ENCODE measurements at places on chromosomes 6 and 20.

DNA sequence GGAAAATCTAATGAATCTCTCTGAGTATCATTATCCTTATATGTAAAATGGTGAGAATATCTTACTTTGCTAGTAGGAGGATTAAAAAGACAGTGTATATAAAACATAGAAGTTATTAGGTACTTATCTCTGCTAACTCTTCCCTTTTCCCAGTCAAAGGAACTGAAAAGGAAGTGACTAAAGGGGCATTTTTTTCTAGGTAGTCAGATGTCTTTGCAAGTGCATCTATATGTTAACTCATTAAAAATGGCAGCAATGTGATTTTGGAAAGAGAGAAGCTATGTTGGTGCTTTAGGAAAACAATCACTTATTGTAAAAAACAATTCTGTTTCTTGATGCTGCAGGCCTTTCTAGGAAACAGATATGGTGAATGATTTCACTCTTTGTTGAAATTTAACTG, 180.9 kb downstream of the SAMD5 start:
- no peak for DNase-seq

DNA sequence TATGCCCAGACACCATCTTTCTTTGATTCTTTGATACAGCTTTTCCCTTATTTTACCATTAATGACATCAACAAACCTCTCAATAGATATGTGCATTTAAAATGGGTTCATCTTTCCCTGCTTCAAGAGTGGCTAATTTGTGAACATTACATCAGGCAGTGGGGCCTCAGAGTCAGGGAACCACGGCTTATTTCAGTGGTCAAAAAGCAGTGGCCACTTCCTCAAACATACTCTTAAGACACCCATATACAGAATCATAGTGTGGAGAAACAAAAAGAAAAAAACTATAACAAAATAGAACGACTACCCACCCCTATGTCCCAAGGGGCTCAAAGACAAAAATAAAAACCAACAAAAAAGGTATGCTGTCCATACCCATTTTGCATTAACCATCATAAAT, 12.9 kb downstream of the SALL4 start:
- DNase-seq, result no peak

DNA sequence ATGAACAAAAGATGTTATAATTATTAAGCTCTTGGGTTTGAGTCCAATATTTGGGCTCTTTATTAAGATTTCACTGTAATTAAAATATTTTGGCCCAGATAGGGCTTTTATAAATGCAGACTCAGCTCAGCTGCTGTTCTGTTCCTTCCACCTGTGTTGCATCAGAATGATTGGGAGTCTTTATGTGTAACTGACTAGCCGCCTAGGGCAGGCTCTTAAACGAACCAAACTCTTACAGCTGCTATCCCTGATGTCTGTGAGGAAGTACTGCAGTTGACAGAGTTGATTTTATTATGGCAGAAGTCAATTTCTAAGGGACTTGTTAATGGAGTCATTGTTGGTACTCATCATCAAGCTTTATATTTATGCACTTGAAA, 144.7 kb downstream of the MYO6 start:
- no peak for DNase-seq

GRCh38 chr6:137640086-137640485, 145.9 kb upstream of the OLIG3 start:
- no peak for DNase-seq

GRCh38 chr20:20199361-20200160, 147.2 kb downstream of the CFAP61 start:
- DNase-seq, result no peak

DNA sequence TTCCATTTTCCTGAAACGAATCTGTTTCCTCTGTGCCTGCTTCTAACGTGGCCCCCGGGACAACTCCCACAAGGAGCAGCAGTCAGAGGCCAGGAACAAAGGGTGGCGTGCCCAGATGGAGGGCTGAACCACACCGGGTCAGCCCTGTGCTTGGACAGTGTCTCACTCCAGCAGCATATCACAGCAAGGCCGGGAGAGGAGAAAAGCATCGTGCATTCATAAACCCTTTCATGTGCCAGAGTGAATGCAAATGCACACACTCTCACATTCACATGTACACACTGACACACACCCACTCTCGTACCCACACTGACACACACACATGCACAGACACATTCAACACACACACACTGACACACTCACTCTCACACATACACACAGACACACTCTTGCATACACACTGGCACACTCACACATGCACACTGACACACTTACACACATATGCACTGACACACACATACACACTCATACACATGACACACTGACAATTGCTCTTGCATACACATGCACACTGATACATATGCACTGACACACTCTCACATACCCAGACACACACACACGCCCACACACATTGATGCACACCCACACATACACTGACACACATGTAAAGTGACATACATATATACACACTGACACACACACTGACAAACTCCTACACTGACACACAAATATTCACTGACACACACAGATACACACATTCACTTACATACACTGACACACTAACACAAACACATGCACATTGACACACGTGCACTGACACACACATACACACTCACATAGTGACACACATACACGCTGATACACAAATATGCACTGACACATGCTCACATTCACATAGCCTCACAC, 237.0 kb downstream of the LRFN2 start:
- no peak for DNase-seq

- DNase-seq, result no peak
These were observed 612 bp downstream of the ADAT2 start for GRCh38 chr6:143449714-143450452.

DNA sequence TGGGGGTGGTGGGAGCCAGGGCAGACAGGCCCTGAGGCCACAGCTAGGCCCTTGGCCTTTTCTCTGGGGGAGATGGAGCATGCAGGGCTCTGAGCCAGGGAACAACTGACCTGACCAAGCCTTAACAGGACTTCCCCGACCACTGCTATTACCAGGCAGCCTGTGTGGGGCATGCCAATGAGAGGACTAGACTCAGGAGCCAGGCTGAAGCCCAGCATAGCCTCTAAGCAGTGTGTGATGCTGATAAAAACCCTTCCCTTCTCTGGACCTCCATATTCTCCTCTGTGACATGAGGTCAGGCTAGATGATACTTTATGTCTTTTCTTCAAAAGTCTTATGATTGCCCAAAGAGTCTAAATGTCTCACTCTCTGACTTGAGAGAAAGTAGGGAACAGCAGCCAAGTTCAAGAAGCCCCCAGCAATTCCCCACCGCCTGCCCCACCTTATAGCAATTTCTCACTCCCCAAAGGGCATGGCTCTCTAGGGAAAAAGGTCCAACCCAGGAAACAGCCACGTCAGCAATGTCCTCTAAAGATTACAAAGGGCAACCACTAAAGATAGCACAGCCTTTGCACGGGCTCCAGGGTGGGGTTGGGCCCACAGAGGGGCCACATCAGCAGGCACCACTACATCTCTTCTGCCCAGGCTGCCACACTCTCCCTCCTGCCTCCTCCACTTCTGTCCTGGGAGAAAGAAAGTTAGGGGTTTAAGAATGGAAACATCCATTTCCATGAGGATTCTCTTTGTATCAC, 71.3 kb downstream of the TRERF1 start:
- DNase-seq, result no peak

DNA sequence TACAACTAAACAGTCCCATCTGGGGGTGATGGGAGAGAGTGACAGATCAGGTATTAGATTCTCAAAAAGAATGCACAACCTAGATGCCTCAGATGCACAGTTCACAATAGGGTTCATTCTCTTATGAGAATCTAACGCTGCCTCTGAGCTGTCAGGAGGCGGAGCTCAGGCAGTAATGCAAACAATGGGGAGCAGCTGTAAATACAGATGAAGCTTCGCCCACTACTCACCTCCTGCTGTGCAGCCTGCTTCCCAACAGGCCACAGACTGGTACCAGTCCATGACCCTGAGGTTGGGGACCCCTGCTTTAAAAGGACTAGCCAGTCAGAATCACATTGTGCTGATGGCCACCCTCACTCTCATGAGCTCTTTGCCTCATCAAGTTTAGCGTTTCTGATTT, 247.0 kb upstream of the KCNQ5 start:
- DNase-seq, result no peak

DNA sequence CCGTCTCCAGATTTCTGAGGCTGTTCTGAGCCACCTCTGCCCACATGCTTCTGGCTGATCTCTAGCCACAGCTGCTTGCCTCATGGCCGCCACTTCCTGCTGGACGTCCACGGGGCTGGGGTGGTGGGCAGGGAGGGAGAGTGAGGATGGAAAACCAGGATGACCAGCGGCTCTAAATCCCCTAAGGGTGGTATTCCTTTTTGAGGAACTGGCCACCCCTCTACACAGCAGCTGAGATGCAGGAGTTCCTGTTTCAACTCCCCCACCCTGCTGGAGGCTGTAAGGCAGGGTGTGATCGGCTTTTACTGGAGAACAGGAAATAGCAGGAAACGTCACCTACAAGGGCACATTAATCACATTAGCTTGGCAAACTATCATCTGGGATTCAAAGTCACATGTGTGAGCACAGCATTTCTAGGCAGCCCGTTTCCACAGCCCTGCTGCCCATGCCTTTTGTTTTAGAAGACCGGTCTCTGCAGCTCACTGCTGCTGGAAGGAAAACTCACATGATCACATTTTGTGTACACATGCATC, 181.6 kb upstream of the ECI2 start:
- no peak for DNase-seq

- no peak for DNase-seq
These were observed 50.2 kb downstream of the VAPB start for GRCh38 chr20:58438970-58439808.

GRCh38 chr6:126718600-126719327, 378.8 kb downstream of the CENPW start:
- no peak for DNase-seq

DNA sequence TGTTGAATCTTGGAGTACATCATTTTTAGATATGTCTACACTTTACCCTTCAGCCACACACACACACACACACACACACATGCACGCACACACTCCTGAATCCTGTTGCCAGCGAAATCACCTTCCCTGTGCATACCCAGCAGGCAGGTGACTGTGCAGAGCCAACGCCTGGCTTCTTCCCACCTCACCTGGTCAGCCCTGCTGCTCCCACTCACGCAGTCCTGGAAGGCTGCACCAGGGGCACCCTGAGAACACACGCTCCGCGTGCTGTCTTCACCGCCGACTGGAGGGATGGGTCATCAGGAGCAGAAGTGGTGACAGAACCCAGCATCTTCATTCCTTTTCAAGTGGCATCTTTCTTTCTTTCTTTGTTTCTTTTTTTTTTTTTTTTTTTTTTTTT, 94.6 kb downstream of the TBXT start:
- no peak for DNase-seq

GRCh38 chr6:125112934-125113333, 40.6 kb upstream of the TPD52L1 start:
- DNase-seq, result no peak

All from nucleus accumbens (tissue), 56 donors.